ENCODE measurements at places on chromosomes 12 and 14. TPM values are rescaled to one million over a fixed set of nuclear protein-coding genes. Genes with fewer than 3 reads are reported as not detected.

Gene PIK3C2G
- total RNA-seq, result 1.6 TPM

Gene NAP1L1
- 134 TPM for total RNA-seq

Gene PLA2G1B
- not detected for total RNA-seq

Gene LGR5
- not detected for total RNA-seq

Gene NYNRIN
- 3.3 TPM for total RNA-seq

Gene RASSF9
- total RNA-seq, result 5.6 TPM

Gene KCNH3
- total RNA-seq, result 0.13 TPM

All from dermis microvascular lymphatic vessel endothelial cell (primary cell).